ENCODE measurements at places on chromosomes 5 and 9.

DNA sequence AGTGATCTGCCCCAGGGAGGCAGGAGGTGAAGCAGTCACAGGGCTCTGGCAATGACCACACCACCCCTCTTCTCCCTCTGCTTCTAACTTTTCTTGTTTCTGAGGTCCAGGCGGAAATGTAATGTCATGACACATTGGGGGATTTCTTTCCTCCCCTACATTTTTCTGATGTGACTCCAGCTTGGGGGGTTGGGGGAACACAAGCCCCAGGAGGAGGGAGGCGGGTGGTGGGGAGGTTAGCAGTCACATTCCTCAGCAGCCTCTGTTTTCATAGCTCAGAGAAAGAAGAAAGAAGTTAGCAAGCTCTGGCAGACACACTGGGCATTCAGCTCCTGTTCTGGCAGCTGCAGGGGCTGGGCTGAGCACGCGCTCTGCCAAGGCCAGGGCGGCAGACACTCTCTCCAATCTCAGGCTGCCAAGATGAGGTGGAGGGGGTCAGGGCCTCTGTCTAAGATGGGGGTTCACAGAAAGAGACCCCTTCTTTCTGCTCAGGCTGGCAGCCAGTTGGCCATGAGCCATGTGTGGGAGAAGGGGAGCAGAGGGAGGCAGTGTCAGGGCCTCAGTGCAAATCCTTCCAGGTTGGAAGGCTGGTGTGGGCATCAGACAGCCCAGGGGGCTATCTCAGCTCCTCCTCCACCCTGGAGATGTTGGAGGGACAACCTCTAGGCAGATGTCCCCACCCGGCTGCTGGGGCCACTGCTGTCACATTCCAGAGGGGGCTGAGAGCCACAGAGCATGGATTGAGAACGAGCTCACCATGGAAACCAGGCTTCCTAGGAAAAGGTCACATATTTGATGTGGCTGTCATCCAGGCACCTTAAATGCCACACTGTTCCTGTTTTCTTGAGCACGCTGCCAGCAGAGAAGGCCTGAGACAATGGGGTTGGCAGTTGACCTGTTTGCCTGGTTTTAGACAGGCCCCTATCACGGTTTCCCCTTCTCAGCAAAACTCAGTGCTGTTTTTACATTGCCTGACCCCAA lies 20.1 kb upstream of the PFDN1 start:
- DNase-seq = peak; percentile 76

DNA sequence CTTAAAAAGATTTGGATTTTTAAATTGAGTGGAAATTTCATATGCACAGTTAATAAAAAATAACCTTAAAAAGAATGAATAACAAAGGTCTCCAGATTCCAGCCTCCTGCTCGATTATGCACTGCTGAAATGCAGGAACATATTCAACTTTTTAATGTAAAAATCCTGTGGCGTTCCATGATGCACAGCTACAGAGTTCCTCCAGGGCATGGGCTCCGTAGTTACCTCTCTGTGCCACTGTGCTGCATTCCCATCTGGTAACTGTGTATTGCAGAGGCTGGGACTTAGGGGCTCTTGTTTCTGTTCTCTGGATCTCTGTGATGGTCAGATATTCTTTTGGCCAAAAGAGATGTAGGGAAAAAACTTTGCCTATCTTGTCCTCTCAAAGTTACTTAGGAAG lies 31.5 kb upstream of the EQTN start:
- DNase-seq = no peak

DNA sequence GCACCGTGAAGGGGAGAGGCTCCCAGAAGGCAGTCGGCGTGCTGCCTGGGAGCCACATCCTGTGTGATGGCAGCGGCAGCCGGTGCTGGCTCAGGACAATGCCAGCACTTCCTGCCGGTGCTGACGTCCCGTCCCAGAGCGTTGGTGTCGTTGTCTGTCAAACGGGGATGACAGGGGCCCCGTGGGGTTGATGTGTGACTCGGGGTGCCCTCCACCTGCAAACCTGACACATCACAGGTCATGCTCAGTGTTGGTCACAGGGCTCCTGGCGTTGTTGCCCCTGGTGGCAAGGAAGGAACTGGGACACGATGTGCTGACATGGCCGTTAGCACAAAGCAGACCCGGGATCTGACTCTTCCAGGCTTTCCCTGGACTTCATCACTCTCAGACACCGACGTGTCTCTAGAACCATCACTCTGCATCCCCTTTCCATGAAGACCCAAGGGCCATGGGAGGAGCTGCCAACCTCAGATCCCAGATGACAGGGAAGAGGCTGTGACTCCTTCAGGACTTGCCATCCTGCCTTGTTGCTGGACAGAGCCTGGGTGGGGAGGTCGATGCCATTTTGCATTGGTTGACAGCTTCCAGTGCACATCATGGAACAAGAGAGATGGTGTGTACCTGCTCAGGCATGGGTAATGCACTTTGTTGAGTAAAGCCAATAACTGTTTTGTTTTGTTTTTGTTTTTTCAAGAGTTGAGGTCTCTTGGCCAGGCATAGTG lies 21.5 kb downstream of the PLPP7 start:
- DNase-seq = no peak

DNA sequence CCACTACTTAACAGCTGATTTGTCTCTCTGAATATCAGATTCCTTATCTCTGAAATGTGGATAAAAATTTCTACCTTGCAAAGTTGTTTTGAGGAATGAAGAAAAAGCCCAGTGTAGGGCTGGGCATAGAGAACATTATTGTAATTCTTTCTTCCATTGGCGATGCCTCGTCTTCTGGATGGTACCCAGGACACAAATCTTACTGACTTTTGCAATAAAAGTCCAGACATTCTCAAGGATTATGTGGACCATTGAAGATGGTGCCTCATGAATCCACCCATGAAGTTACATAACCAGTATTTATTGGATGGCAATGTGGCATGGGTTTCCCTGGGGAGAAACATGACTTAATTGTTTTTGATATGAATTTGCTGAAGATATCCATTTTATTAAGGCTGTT lies 33.1 kb downstream of the NNT start:
- DNase-seq = no peak
